Trophoblast cell (in vitro differentiated cells and primary cell): ENCODE measurements at places on chromosomes 5 and 9.

GRCh38 chr5:61640179-61641021 is 308.3 kb downstream of the ZSWIM6 start:
- no peaks in the 10 kb centered on the region for H3K36me3 ChIP-seq
- no peaks in the 10 kb centered on the region for H3K27me3 ChIP-seq
- H3K4me3 ChIP-seq, result no peak overlapping the region
- H3K27ac ChIP-seq, result no peak overlapping the region

DNA sequence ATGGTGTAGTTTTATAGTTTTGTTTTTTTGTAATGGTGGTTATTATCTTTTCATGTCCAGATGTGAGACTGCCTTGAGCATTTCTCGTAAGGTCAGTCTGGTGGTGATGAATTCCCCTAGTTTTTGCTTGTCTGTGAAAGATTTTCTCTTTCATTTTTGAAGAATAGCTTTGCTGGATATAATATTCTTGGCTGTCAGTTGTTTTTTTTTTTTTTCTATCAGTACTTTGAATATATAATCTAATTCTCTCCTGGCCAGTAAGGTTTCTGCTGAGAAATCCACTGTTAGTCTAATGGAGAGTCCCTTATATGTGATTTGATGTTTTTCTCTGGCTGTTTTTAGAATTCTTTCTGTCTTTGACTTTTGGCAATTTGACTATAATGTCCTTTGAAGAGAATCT is 106.9 kb downstream of the CARTPT start:
- H3K4me1 ChIP-seq, result no peaks in the 10 kb centered on the region
- H3K36me3 ChIP-seq, result no peaks in the 10 kb centered on the region
- H3K27me3 ChIP-seq, result no peaks in the 10 kb centered on the region

- no peaks in the 10 kb centered on the region for H3K27me3 ChIP-seq
- H3K36me3 ChIP-seq, result no peaks in the 10 kb centered on the region
- H3K4me1 ChIP-seq, result no peaks in the 10 kb centered on the region
These were observed 539.9 kb downstream of the DMRTA1 start for GRCh38 chr9:22986556-22986955.

DNA sequence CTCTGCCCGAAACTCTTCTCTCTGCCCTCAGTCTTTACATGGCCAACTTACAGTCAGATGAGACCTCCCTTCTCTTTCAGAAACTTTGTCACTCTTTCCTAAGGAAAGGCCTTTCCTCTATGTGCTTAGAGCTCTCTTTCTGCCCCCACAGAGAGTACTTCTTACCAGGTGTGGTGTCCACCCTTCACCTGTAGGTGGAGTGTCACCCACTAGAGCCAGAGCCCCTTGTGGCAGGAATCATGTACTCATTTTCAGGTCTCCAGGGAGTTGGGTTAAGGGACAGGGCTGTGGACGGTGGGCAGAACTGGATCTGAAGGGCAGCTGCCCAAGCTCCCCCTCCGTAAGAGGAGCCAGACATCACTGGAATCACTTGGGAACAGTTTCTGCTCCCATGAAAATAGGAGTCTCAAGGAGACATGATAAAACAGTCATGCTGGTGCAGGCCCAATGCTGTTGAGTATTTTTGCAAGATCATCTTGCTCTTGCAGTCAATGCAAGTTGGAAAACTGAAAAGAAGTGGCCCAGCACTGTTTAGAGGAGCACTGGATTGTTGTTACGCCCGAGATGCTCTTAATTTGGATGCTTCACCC is 436.7 kb downstream of the ZSWIM6 start:
- H3K4me3 ChIP-seq, result no peak overlapping the region
- no peaks in the 10 kb centered on the region for H3K36me3 ChIP-seq
- DNase-seq, result peak; percentile 62
- H3K27ac ChIP-seq, result no peak overlapping the region
- H3K27me3 ChIP-seq, result no peaks in the 10 kb centered on the region
- no peaks in the 10 kb centered on the region for H3K4me1 ChIP-seq

- H3K4me3 ChIP-seq, result no peak overlapping the region
- no peaks in the 10 kb centered on the region for H3K36me3 ChIP-seq
- H3K27me3 ChIP-seq, result no peaks in the 10 kb centered on the region
- DNase-seq, result no peak
These were observed 98.2 kb upstream of the PRR16 start for GRCh38 chr5:120365656-120366446.

DNA sequence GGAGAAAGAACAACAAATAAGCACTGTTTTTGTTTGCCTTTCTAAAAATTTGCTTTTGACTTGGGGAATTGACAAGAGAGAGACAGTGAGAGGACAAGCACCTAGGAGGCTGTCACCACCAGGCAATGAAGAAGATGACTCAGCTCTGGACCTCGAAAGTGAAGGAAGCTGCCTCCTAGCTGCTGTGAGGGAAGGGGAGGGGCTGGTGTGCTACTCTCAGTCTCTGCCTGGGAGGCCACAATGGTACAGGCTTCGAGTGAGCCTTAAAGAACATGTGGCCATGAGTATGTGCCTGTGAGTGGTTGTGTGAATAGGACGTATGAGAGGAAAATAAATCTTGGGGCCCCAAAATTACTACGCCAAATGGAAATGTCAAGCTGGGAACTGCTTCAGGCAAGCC is 7.1 kb upstream of the PLK2 start:
- H3K27ac ChIP-seq, result no peak overlapping the region
- no peaks in the 10 kb centered on the region for H3K36me3 ChIP-seq
- H3K4me3 ChIP-seq, result no peak overlapping the region
- peak; percentile 29 for DNase-seq

- no peaks in the 10 kb centered on the region for H3K27me3 ChIP-seq
- H3K36me3 ChIP-seq, result peaks cover 7% of the 10 kb centered on the region
- H3K27ac ChIP-seq, result no peak overlapping the region
- no peak for DNase-seq
These were observed 17.5 kb downstream of the TLE1 start for GRCh38 chr9:81671880-81672280.

- no peak overlapping the region for H3K4me3 ChIP-seq
- no peaks in the 10 kb centered on the region for H3K27me3 ChIP-seq
- H3K27ac ChIP-seq, result no peak overlapping the region
- no peaks in the 10 kb centered on the region for H3K4me1 ChIP-seq
- H3K36me3 ChIP-seq, result no peaks in the 10 kb centered on the region
These were observed 23.2 kb downstream of the LYSMD3 start for GRCh38 chr5:90506221-90506620.

- no peak for DNase-seq
- H3K4me3 ChIP-seq, result no peak overlapping the region
- no peaks in the 10 kb centered on the region for H3K36me3 ChIP-seq
- H3K27ac ChIP-seq, result no peak overlapping the region
- no peaks in the 10 kb centered on the region for H3K27me3 ChIP-seq
These were observed 98.6 kb downstream of the OSTF1 start for GRCh38 chr9:75186767-75187380.

- no peak overlapping the region for H3K4me3 ChIP-seq
- no peaks in the 10 kb centered on the region for H3K4me1 ChIP-seq
- H3K27ac ChIP-seq, result no peak overlapping the region
- H3K27me3 ChIP-seq, result no peaks in the 10 kb centered on the region
- peak; percentile 33 for DNase-seq
- peaks cover 14% of the 10 kb centered on the region for H3K36me3 ChIP-seq
These were observed 69.7 kb downstream of the GPBP1 start for GRCh38 chr5:57243286-57244137.

DNA sequence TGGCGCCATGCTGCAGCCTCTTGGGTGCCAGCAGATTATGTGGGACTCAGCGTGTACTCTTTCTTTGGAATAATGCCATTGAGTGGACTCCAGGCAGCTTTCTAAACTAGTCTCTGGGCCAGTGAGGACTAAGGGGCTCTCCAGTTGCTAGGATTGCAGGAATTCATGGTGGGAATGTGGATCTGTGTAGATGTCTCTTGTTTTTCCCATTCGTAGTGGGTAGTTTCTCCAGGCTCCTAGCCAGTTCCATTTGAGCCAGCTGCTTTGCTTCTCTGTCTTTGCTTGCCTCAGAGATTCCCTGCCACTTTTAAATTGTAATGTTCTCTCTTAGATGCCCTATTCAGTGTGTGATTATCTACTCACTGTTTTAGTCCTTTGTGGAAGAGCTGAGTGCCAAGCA is 42.6 kb downstream of the SLF1 start:
- peaks cover 3% of the 10 kb centered on the region for H3K36me3 ChIP-seq
- H3K27me3 ChIP-seq, result no peaks in the 10 kb centered on the region
- no peak overlapping the region for H3K27ac ChIP-seq
- no peak overlapping the region for H3K4me3 ChIP-seq
- no peak for DNase-seq

DNA sequence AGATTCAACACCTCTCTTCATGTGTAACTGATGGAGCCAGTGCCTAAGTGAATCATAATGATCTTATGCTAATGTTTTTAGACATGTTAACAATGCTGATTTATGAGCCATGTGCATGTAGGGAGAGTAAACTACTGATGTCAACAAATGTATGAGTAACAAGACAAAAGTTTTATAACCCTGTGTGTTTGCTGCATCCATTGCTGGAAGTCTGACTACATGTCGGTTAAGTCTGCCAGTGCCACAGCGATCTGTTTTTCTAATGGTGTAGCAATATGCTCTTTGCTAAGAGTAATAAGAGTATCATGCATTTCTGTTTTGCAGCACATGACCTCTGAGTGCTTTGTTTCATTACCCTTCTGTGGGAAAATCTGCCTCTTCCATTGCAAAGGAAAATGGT is 26.4 kb upstream of the TMOD1 start:
- peak; percentile 7 for DNase-seq
- H3K4me1 ChIP-seq, result no peaks in the 10 kb centered on the region
- H3K27ac ChIP-seq, result no peak overlapping the region
- H3K36me3 ChIP-seq, result no peaks in the 10 kb centered on the region
- H3K4me3 ChIP-seq, result no peak overlapping the region
- no peaks in the 10 kb centered on the region for H3K27me3 ChIP-seq

DNA sequence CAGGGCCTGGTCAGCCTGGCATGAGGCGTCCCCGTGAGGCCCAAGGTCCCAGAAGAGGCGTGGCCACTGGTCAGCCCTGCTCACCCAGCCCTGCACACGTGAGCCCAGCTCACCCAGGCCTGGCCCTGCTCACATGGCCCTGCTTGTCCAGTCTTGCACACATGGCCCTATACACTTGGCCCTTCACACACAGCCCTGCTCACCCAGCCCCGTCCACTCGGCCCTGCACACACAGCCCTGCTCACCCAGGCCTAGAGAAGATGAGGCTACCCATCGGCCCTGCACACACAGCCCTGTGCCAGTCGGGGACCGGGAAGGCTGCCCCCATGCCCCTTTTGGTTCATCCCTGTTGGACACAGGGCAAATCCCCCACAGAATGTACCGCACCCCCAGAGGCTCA is 28.4 kb downstream of the ZDHHC11B start:
- no peak for DNase-seq
- H3K4me3 ChIP-seq, result no peak overlapping the region
- H3K27ac ChIP-seq, result no peak overlapping the region
- no peaks in the 10 kb centered on the region for H3K27me3 ChIP-seq
- H3K4me1 ChIP-seq, result peaks cover 5% of the 10 kb centered on the region

- H3K27ac ChIP-seq, result peak overlapping the region; percentile 94
- peak; percentile 66 for DNase-seq
- no peaks in the 10 kb centered on the region for H3K27me3 ChIP-seq
- peaks cover 3% of the 10 kb centered on the region for H3K36me3 ChIP-seq
These were observed 158.6 kb upstream of the DMRT1 start for GRCh38 chr9:682633-683508.

DNA sequence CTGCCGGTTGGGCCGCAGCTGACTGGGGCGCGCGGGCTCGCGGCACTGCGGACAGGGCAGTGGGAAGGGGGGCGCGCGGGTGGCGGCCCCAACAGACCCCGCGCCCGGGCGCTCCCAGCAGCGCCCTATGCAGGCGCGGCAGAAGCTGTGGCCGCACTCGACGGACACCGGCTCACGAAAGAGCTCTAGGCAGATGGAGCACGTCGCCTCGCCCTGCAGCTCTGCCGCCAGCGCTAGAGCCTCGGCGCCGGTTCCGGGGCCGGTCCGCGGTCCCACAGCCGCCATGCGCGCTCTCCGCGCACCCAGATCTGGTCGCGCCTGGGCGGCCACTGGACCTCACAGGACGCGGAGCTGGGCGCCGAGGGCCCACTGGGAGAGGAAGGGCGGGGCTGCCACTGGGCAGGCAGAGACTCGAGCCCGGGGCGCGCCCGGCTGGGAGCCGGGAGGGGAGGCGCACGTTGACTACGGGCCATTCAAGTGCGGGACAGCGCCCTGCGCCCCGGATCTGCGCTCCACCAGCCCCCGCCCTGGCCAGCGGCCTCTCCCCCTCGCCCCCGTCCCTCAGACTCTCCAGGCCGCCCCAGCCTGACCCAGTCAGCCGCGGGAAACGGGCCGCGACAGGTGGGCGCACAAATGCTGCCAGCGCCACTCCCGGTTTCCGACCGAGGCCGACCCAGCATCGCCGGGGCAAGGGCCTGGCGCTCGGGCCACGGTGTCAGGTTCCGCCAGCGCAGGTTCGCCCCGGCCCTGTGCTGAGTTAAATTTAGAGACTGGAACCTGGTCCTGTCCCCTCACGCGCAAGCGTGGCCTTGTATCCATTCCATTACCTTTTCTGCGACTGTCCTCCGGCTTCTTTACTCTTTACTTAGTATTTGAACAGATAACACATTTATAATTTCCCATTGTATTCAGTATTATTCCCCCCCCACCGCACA is at the start of gene TRIM7:
TSS of gene TRIM7 (minus strand) at position 371 of the 935 bp plus-strand sequence. CDS start at position 285, 86 bp downstream.
- peaks cover 31% of the 10 kb centered on the region for H3K27me3 ChIP-seq
- no peaks in the 10 kb centered on the region for H3K36me3 ChIP-seq

DNA sequence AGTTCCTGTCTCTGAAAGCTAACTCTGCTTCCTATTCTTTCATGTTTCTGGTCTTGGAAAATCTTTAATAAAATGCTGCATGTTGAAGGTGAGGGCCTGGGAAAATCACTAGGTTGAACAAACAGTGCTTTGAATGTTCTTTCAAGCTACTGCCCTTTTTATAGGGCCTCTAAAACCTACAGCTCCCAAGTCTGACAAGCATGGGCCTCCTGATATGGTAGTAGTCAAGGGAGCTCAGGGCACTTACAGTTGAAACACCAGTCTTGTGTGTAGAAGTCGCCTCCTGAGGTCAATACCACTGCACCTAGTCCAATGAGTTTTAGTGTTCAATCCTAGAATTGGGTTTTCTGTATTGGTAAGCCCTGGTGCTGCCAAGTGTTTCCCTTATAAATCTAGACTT is 20.5 kb downstream of the VLDLR start:
- no peak overlapping the region for H3K4me3 ChIP-seq
- no peak for DNase-seq
- no peak overlapping the region for H3K27ac ChIP-seq
- H3K27me3 ChIP-seq, result no peaks in the 10 kb centered on the region
- H3K4me1 ChIP-seq, result no peaks in the 10 kb centered on the region

- no peaks in the 10 kb centered on the region for H3K27me3 ChIP-seq
- H3K36me3 ChIP-seq, result no peaks in the 10 kb centered on the region
- H3K4me1 ChIP-seq, result no peaks in the 10 kb centered on the region
- H3K4me3 ChIP-seq, result no peak within 1 kb of the TSS
- DNase-seq, result no peak
These were observed at the start of gene NMUR2 for GRCh38 chr5:152405145-152405544. Gene NMUR2, minus strand, starts transcription at chr5:152405279. Its CDS starts 166 bp downstream, at chr5:152405113.

GRCh38 chr9:110578575-110579033 is 937 bp downstream of the SVEP1 start:
- no peak for DNase-seq
- no peaks in the 10 kb centered on the region for H3K27me3 ChIP-seq
- peak overlapping the region; percentile 92 for H3K27ac ChIP-seq
- peak overlapping the region; percentile 96 for H3K4me3 ChIP-seq
- peaks cover 10% of the 10 kb centered on the region for H3K4me1 ChIP-seq
- no peaks in the 10 kb centered on the region for H3K36me3 ChIP-seq

GRCh38 chr9:93319992-93320500 is 131.4 kb upstream of the FAM120A start:
- no peak for DNase-seq
- no peaks in the 10 kb centered on the region for H3K4me1 ChIP-seq
- H3K27me3 ChIP-seq, result no peaks in the 10 kb centered on the region
- H3K27ac ChIP-seq, result no peak overlapping the region
